NCI-H1417 (cell line): ENCODE measurements at places on chromosomes 11 and 22.

- DNase-seq: peak; percentile 20
Measured at GRCh38 chr11:59283825-59284772, 71.4 kb upstream of the MPEG1 start.

- DNase-seq: no peak
Measured at GRCh38 chr11:4748438-4748837, 21.3 kb downstream of the OR51F1 start.

- DNase-seq: peak; percentile 90
Measured at GRCh38 chr11:121591405-121592033, 138.8 kb upstream of the SORL1-AS1 start.

GRCh38 chr11:13169709-13170108 is 107.9 kb upstream of the BMAL1 start:
- no peak for DNase-seq

DNA sequence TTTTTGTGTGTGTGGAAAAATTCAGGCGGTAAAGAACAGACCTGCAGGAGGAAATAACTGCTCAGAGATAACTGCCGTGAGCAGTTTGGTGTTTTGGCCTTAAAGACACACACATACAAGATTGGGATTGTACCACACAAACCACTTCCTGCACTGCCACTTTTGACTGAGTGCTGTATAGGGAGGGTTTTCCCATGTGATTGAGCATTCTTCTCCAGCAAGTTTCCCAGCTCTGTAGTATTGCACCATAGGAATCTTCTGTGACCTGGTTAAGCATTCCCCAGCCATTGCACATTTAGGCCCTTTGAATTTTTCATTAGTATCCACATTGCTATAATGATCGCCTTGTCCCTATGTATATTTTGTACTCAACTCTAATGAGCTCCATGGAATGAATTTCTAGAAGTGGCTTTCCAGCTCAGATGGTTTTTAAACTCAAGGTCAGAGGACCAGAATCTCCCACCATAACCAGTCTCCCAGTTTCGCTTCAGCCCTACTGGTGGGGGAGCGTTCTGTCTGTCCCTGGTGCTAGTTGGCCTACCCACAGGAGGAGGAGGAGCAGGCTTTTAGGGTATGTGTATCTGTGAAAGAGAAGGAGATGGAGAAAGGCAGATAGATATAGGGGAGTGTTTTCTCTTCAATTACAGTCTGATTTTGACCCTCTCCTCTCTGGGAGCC is 9.3 kb downstream of the CD82 start:
- no peak for DNase-seq

DNA sequence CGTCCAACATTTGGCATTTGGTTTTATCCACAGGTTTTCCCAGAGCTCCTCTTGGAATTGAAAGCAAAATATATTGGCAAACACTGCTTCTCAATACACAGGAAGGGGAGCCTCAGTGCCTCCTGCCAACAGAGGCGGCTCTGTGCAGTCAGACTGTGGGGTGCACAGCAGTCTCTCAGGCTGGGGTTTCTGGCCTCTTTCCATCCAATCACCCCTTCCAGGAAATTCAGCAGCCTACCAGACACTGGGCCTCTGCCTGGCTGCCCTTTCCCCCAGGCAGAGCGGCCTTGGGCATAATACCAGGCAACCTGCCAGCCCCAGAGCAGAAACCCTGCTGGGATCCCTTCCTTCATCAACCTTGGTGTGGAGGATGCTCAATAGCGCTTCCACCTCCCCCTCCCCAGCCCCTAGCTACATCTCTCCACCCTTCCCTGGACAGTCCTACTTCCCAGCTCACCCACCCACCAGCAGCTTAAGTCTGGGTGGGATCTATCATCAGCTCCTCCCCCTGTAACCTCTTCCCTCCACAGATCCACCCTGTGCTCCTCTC is 17.8 kb upstream of the RAPSN start:
- peak; percentile 81 for DNase-seq

DNA sequence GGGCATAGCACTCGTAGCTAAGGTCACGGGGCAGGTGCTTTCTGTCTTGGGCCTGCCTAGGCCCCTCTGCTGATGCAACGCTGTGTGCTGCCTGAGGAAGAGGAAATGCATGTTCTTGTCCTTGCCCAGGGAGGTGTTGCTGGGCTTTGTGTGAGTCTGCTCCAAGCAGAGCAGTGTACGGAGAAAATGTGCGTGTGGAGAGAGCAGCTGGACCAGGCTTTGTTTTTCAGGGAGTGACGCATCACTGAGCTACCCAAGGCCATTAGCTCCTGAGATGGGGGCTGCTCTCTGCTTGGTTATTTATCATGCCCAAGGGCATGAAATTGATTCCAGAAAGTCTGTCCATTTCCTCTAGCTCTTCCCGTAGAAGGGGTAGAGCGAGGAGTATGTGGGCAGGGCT is 82.9 kb upstream of the THY1 start:
- DNase-seq: peak; percentile 51

DNA sequence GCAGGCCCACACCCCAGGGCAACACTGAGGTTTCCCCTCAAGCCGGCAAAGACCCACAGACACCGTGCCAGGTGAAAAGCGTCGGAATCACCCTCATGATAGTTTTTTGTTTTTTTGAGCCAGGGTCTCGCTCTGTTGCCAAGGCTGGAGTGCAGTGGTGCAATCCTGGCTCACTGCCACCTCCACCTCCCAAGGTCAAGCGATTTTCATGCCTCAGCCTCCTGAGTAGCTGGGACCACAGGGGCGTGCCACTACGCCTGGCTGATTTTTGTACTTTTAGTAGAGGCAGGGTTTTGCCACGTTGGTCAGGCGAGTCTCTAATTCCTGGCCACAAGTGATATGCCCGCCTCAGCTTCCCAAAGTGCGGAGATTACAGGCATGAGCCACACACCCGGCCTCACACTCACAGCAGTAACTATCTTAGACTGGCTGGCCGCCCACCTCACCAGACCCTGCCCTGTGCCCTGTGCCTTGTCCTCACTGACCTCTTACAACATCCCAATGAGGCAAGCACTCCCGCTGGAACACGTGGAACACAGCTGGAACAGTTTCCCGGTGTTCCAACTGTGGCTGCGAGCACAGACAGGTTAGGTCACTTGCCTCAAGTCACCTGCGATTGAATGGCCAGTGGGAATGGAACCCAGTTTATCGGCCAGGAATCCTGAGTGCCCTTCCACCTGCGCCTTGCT is 21.1 kb downstream of the LRRC10B start:
- no peak for DNase-seq

- no peak for DNase-seq
Measured at GRCh38 chr11:94545264-94546161, 1.8 kb downstream of the FUT4 start.

- no peak for DNase-seq
Measured at GRCh38 chr22:26601726-26602125, 11.8 kb upstream of the TPST2 start.

DNA sequence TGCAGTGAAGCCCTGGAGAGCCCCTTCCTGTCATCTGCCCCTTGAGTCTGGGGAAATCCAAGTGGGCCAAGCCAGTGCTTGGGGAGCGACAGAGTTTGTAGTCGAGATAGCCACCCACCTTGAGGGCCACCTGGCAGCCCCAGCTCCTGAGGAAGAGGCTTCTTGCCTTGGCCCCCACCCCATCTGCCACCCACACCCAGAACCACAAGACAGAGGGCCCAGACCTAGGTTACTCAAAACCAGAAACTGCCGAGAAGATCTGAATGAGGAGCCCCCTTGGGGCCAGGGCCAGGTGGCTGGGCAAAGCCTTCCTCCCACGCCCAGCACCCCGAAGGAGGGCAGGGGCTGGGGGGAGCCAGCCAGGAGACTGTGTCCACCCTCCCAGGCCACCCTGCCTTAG is 18.8 kb upstream of the PRR5 start:
- DNase-seq: no peak

- DNase-seq: peak; percentile 42
Measured at GRCh38 chr11:45662665-45663485, 2.5 kb downstream of the CHST1 start.

GRCh38 chr22:35892192-35892591 is 136.4 kb downstream of the RBFOX2 start:
- DNase-seq: no peak

DNA sequence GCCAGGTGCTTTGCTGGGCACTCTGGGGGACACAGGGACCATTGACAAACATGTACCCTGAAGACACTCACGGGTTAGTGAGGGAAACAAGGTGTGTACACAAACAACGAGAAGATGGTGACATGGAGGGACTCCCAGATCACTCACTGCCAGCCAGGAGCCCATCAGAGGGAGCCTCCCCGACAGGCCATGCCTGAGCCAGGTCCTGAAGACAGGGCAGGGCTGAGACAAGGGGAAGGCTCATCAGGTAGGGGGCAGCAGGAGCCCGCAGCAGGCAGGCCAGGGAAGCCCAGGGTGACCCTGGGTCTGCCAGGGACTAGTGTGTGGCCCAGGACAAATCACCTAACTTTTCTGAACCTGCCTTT is 127.9 kb downstream of the BUD13 start:
- no peak for DNase-seq

GRCh38 chr11:77179681-77180080 is 51.6 kb downstream of the MYO7A start:
- DNase-seq: no peak

DNA sequence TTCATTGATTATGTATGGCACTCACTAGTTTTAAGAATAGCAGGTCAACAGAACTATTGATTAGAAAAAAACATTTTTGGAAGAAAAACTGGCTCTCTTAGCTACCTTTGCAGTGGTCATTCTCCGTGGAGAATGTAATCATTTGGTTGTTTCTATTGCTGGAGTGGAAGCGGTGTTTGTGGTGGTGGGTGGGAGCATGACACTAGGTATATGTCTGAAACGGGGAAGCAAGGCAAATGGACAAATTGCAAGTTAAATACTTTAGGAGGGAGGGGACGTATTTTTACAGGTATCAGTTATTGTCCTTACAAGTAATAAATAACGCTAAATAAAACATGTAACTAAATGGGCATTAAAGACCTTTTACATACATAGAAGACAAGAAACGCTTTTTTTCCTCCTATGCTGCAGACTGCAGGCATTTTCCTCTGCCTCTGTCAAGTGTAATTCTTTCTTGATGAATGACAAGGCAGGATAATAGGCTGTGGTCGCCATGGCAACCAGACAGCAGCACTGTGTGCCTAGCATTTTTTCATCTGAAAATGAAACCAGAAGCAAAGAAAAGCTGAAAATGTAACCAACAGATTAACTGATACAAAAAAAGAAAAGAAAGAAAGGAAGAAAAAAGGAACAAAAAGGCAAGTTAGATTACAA is 46.2 kb downstream of the BLID start:
- DNase-seq: peak; percentile 79

- no peak for DNase-seq
Measured at GRCh38 chr11:73268671-73269271, 3.4 kb upstream of the P2RY6 start.

DNA sequence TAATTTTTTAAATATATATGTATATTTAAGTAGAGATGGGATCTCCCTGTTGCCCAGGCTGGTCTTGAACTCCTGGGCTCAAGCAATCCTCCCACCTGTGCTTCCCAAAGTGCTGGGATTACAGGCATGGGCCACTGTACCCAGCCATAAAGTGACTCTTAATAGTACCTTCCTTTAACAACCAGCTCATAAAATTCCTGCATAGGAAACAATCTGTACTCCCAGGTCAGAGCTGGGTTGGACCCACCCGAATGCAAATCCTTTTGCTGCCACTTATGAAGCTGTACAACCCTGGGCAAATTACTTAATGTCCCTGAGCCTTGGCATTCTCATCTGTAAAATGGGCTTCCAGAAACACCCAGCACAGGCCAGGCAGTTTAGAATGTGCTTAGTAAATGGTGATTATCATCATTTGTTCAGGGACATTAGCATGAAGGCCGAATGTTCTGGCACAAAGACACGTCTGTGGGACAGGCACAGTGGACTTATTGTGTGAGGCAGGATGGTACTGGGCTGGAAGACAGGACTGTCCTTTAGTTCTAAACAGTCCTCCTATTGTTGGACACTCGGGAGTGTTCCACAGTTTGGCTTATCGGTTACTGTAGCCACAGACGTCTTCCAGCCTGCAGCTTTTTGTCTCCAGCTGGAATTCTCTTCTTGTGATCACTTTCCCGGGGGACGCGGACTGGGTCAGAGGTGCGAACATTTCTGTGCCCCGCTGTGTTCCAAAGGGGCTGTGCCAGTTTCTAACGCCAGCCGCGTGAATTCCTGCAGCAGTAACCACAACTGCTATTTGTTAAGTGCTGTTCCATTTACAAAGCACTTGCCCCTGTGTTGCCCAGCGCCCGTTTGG is 6.0 kb downstream of the PDXP start:
- no peak for DNase-seq

DNA sequence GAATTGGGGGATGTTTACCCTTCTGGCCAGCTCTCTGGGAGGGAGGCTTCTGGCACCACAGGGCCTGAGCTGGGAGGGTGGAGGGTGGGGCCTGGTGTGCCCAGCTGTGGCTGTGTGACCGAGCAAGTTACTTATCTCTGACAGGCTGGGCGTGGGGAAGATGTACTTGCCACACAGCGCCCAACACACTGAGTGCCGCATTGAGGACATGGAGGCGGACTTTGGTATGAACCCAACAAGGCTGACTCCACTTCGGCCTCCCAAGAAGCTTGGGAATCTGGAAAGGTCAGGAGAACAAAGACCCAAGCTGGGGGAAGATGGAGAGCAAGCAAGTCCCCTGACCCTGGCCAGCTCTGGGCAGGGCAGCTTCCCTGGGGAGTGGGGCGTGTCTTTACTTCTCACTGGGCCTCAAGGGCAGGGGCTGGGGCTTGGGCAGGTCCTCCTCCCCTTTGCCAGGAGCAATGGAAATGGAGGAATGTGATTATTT is 2.4 kb upstream of the MGAT3 start:
- no peak for DNase-seq

- peak; percentile 76 for DNase-seq
Measured at GRCh38 chr11:45209891-45210699, 63.7 kb downstream of the PRDM11 start.

- DNase-seq: peak; percentile 68
Measured at GRCh38 chr11:11731311-11732083, 109.7 kb upstream of the GALNT18 start.

DNA sequence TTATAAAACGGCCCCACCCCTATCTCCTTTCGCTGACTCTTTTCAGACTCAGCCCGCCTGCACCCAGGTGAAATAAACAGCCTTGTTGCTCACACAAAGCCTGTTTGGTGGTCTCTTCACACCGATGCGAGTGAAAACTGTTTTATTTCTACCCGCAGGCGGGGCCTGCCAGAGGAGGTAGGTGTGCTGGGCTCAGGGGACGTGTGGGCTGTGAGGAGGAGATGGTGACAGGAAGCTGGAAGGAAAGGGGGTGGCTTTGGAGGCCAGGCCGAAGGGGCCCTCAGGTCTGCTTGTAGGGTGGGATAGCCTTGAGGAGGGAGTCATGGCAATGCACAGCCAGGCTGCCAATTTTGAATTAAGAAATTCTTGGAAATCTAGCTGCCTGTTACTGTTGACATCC is 21.3 kb upstream of the KRTAP5-7 start:
- no peak for DNase-seq

GRCh38 chr11:86810288-86810687 is 9.9 kb downstream of the PRSS23 start:
- DNase-seq: no peak

- no peak for DNase-seq
Measured at GRCh38 chr11:41146326-41146725, 313.1 kb downstream of the LRRC4C start.

- DNase-seq: no peak
Measured at GRCh38 chr22:26514419-26515161, 2.3 kb upstream of the TFIP11 start.
